ENCODE measurements at places on chromosomes 16 and 17.

DNA sequence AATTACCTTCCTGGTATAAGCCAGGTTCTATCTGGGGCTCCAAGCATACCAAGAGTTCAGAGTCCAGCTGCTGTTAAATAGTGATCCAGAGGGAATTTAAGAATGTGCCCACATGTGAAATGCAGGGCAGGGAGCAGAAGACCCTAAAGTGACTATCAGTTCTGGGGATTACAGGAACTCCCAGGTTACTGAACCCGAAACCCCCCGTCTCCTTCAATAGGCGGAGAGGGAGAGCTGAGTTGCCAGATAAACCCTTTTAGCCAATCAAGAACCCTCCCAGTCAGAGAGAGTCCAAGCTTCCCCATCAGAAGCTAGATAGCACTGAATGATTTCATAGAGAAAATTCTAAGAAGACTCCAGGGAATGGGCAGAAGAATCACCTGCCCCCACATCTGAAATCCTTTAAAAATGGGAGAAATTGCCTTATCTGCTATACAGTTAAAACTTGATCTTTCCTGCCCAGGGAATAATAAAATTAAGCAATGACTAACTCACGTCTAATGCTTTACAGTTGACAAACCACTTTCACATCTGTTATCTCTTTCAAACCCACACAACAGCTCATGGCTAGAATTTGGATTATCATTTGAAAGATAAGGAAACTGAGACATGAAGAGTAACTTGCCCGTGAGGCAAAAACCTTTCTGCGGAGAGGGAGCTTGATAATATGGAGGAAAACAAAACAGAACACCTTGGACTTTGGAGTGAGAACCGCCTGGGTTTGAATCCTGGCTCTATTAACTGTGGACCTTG lies 10.2 kb downstream of the NOG start:
- no peak for DNase-seq

- DNase-seq = no peak
Measured at GRCh38 chr17:58153046-58153445, 4.9 kb downstream of the OR4D1 start.

DNA sequence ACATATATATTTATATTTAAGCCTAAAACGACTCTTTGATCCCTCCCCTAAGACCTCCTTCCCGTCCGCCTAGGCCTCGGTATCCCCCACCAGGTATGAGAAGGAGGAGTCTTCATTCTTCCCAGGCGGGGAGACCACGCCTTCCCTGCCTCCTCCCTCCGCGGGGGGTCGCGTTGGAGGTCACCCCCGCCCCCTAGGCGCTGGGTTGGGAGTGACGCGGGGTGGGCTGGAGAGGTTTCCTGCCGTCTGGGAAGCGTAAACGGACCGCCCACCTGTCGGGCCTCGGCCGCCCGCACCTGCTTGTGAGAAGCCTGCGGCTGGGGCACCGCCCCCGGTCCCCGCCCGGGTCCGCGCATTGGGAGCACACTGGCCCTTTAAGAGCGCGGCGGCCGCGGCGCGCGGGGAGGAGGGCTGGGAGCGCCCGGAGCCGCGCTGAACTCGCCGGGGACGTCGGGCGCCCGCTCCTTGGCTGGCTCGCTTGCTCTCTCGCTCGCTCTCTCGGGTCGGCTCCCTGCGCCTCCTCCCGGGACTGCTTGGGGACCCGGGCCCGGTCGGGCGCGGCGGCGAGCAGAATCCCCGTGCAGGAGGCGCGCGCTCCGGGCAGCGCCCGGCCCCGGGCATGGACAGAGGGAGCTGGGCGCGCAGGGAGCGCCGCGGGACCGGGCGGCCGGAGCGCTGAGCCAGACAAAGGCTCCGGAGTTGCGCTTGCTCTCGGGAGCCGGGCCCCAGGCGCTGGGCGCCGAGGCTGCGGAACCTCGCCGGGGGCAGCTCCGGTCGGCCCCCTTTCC lies at the start of gene MMP15:
Gene MMP15 (plus strand): TSS at position 404 of the 788 bp plus-strand sequence. CDS start 597 bp downstream, outside the sequence.
- DNase-seq = no peak

- DNase-seq = no peak
Measured at GRCh38 chr17:36720131-36720530, 118.7 kb downstream of the MRM1 start.

GRCh38 chr17:81551458-81552243 lies 502 bp downstream of the FAAP100 start:
- no peak for DNase-seq

- no peak for DNase-seq
Measured at GRCh38 chr17:79654960-79655382, 44.1 kb upstream of the RBFOX3 start.

DNA sequence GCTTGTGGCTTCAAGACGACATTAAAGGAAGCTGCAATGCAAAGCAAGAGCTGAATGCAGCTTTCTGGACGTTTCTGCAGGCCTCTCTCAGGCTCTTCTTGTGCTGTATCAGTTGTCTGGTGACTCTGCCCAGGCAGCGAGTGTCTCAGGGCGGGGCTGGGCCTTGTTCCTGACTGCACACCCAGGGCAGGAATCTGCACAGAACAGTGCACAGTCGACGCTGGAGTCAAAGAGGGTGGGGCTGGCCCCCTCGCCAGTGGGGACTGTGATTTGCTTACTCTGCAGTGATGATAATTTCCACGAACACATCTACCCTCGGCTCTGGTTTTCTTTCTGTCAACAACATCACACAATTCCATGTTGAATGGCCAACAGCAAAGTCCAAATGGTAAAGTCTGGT lies 60.7 kb downstream of the IRF8 start:
- DNase-seq = no peak

- DNase-seq = no peak
Measured at GRCh38 chr17:15194859-15195277, 70.3 kb downstream of the PMP22 start.

DNA sequence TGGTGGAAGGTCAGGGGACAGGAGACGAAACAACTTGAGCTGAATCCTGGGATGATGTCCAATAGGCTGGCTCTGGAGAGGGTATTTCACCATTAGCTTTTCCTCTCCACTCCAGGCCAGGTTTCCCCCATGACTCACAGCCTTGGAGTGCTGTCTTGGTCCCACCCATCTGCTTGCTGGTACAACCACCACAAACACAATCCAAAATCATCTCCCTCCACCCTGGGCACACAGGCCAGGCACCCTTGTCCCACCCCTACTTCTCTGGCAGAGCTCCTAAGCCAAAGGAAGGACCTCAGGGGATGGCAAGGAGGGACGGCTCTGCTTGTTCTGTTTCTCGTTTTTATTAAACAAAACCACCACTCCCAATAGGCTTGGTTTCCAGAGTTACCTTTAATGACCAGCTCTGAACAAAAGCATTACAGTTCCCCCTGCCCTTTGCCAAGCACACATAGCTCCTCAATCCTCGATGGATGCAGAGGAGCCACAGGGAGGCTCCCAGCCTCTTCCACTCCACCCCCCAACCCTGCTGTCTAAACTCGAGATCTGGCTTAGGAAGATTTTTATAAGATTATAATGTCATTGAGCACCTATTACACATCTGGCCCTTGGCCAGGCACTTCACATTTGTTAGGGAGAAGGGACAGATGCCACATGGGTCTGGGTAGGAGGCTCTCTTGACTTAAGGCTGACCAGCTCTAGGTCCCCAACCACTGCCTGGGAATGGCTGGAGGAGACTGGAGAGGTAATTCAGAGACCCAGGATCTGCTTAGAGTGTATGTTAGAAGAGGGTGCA lies 13.3 kb downstream of the CAVIN1 start:
- DNase-seq = no peak

DNA sequence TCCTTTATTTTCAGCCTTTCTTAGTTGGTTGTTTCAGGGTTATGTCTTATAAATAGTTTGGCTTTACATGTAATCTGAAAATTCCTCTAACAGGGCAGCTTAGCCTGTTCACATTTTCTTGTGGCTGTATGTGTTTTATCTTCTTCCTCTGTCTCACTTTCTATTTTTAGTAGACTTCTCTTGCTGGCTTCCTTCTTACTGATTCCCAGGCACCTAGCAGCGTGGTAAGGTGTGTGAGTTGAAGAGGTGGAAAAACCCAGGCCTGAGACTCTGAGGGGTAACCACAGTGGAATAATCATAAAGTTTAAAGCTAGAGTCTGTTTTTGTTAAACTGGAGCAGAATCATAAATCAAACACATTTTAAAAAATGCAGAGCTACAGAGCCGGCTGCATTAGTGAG lies 190.9 kb downstream of the LGALS9B start:
- no peak for DNase-seq

DNA sequence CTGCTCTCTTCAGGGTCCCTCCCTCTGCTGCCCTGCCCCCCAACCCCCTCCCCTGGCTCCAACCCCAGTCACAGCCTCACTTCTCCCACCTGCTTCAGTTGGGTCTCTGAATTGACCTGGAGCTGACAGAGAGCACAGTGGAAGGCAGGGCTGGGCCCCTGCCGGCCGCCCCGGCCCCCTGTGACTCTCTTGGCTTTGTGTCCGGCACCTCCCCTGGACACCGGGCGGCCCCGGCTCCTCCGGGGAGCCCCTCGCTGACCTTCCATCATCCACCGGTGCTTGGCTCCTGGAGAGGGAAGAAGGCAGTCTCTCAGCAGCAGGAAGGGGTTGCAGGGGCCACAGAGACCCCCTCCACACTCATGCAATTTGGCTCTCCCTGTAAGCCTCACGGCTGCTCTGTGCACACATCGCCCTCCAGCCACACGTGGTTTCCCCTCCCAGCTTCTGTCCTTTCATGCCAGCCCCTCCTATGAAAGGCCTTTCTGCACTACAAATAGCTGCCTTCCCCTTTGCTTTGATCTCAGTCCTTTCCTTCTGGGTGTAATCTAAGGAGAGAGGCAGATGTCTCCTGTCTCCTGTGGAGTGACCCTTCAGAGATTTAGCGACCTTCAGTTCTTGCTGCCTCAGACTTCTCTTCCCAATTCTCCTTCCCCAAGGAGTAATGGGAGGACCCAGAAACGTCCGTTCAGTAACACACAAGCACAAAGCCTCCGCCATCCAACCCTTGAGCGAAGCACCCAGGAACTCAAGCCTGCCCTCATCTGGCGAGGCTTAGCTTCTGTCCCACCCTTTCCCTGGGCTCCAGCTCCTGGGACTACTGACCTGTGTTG lies 8.3 kb downstream of the NKIRAS2 start:
- DNase-seq = no peak

GRCh38 chr16:65834688-65835087 lies 531.8 kb upstream of the CDH5 start:
- DNase-seq = no peak

Measured in smooth muscle cell of the brain vasculature (primary cell).